ENCODE measurements at places on chromosomes 2 and 18.

- DNase-seq: peak; percentile 7
Measured at GRCh38 chr18:67771271-67771670, 254.8 kb upstream of the DSEL start.

DNA sequence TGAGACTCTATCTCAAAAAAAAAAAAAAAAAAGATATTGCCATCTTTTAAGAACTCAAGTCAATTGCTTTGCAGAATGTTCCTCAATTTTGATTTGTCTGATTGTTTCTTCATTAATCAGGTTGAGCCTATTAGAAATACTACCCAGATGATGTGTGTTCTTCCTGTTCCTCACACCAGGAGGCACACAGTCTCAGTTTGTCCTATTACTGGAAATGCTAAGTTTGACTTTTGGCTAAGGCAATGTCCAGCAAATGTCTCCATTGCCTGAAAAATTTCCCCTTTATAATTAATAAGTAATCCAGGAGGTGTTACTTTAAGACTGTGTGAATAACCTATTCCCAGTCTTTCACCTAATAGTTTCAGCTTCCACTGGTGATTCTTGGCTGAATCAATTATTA lies 28.4 kb downstream of the BOLA3 start:
- no peak for DNase-seq

DNA sequence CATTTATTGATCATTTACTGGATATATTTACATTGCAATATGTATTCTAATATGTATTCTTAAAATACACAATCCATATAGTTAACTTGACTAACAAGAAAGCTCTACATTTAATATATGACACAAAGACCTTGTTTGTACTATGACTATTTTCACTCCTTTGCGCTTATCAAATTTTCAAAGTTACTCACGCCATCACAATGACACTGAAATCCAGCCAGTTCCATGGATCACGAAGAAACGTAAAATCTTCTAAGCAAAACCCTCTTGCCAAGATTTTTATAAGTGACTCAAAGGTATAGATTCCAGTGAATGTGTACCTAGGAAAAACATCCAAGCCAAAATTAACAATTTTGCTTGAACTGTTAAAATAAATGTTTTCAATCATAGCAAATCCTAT lies 39.6 kb downstream of the SCN3A start:
- DNase-seq: no peak

GRCh38 chr2:114259389-114259788 lies 183.1 kb upstream of the DPP10 start:
- DNase-seq: no peak

GRCh38 chr2:158890296-158890905 lies 78.0 kb upstream of the TANC1 start:
- no peak for DNase-seq

- DNase-seq: no peak
Measured at GRCh38 chr18:79523206-79523735, 127.5 kb downstream of the NFATC1 start.

DNA sequence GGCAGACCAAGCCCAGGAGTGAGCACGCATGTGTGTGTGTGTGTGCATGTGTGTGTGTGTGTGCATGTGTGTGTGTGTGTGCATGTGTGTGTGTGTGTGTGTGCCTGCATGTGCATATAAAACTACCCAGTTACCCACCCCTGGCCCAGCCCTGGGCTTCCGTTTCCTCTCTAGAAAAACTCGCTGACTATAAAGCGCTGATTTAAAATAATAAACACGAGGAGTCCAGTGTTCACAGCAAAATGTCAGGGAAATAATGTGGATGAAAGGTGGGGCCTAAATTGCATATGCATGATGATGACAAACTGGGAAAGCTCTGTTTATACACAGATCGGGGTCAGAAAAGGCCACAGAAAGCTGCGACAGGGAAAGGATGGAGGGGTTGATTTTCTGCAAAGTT lies 7.5 kb downstream of the ADCY3 start:
- DNase-seq: no peak

DNA sequence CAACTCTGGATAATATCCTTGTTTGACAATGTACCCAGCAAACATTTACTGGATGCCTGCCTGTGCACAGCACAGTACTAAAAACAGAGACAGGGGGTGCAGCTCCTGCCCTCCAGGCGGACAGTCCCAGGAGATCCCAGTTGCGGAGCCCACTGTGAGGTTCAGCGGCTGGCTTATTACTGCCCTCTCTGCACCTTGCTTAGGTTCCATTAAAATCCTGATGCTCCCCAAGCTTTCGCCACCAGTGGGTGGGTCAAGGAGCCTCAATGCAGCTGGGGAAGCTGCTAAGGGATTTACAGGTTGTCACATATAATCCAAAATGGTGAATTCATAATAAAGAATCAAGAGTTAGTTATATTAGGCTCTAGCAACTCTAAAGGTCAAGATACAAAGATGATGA lies 38.3 kb downstream of the CRACDL start:
- no peak for DNase-seq

- DNase-seq: no peak
Measured at GRCh38 chr18:22311301-22311700, 106.4 kb downstream of the CTAGE1 start.

DNA sequence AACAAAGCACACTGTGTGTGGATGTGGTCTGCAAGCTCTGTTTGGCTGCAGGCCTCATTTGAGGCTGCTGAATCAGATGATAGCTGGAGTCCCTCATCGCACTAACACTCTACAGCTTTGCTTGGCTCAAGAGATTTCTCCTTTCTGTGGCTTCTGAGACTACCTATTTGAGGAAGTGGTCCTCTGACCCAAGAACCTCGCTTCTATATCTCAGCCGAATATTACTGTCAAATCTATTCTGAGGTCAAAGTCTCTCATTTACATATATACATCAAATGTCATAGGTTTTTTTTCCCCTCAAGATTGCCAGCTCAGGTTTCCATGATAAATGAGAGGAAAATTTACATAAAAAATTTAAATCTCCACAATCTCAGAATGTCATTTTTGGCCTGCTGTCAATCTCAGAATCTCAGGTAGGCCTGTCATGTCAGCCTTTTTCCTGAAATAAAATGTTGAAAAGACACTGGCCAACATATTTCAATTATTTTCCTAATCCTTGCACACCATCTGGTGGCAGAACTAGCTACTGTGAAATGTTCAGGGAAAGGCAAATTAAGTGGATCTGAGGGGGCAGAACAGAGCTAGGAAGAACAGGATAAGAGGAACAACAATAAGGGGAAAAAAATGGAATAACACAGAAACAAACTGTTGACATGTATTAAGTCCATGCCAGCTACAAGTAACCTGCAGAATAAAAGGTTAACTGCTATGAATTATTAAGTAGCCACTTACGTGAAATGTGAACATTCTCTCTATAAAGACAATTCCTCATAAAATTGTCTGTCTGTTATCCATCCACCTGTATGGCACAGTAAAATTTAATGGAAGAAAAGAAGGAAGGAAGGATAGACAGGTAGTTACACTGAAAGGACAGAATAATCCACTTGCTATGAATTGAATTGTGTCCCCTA lies 39.3 kb downstream of the AP1S3 start:
- DNase-seq: peak; percentile 22

DNA sequence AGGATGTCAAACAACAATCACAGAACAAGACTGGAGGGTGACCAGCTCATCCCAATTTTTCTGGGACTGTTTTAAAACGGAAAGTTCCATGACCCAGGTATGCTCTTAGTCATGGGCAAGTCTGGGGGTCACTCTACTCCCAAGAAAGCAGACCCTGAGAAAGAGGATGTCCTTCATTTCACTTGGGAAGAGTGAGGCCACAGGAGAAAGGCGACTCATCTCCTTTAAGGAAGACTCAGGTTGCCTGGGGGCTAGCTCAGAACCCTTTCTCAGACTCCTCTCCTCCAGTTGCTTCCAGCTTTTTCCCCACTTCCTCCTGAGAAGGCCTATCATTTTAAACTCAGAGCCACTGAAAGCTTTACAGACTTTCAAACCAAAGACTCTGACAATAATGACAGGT lies 9.3 kb downstream of the RNF152 start:
- DNase-seq: no peak

- DNase-seq: no peak
Measured at GRCh38 chr2:233830111-233830802, 24.1 kb downstream of the HJURP start.

- DNase-seq: peak; percentile 66
Measured at GRCh38 chr2:105737980-105738657, 6.6 kb upstream of the NCK2 start.

GRCh38 chr2:73582364-73582763 lies 59.9 kb downstream of the NAT8 start:
- no peak for DNase-seq

- DNase-seq: peak; percentile 54
Measured at GRCh38 chr2:64448041-64448426, 5.9 kb upstream of the LGALSL start.

DNA sequence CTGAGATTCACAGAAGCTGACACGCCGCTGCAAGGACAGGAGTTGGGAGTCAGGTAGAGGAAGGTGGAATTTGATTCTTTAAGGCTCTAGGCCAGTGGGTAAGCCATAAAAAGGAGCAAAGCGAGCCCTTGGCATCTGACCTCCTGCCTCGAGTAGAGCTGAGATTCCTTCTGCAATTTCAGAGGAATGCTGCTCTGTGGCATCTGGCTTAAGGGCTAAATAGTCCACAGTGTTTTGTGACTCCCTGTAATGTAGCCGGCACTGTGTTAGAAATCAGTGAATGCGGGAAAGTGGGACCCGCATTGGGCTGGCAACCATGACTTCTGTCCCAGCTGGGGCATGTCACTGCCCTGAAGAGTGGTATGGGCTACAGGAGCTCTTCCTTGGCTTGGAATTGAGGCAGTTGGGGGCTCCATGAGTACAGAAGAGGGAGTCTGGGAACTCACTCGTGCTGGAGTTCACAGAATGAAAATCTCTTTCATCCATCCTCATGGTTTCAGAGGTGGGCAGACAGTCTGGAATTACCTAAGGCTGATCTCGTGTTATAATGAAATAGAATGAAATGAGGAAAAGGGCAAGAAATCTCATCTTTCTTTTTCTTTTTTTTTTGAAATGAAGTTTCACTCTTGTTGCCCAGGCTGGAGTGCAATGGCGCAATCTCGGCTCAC lies 12.7 kb upstream of the MYCN start:
- no peak for DNase-seq

DNA sequence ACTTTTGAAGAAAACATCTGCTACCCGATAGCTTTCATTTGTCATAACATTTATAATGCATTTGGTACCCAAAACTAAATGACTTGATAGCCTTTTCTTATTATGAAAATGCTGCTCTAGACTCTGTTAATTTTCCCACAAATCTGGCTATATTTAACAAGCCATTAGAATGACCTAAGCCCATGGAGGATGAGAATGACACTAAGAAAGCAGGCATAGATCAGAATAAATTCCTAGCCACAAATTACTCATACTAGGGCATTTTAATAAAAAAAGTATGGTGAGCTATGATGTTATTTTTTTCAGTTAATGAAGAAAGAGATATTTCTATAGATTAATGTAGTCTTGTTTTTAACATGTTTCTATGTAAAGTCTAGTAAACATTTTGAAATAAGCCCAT lies 1728.3 kb downstream of the SUCLG1 start:
- no peak for DNase-seq

DNA sequence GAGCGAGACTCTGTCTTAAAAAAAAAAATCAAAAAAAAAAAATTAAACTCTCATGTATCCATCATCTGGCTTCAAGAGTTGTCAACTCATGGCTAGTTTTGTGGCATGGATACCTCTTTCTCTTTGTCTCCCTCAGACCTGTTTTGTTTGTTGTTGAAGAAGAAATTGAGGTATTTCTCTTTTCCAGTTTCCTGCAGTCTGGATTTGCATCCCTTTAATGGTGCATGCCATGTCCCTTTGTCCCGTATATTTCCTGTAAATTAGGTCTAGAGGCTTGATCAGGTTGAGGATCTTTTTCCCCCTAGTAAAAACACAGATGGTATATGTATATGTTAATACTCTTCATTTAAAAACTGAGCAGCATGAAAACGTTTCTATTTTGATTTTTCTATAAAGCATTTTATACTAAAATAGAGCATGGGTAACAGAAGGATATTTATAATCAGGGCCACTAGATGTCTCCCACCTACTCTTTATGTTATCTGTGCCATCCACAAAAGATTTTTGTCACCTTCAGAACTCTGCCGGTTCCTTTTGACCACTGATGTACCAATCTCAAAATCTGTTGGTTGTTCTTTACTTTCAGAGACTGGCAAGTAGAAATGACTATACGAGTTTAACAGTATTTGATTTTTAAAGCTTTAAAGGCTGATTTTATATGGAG lies 80.1 kb downstream of the GALNT1 start:
- no peak for DNase-seq

- DNase-seq: no peak
Measured at GRCh38 chr2:197879812-197880408, 75.5 kb downstream of the PLCL1 start.

DNA sequence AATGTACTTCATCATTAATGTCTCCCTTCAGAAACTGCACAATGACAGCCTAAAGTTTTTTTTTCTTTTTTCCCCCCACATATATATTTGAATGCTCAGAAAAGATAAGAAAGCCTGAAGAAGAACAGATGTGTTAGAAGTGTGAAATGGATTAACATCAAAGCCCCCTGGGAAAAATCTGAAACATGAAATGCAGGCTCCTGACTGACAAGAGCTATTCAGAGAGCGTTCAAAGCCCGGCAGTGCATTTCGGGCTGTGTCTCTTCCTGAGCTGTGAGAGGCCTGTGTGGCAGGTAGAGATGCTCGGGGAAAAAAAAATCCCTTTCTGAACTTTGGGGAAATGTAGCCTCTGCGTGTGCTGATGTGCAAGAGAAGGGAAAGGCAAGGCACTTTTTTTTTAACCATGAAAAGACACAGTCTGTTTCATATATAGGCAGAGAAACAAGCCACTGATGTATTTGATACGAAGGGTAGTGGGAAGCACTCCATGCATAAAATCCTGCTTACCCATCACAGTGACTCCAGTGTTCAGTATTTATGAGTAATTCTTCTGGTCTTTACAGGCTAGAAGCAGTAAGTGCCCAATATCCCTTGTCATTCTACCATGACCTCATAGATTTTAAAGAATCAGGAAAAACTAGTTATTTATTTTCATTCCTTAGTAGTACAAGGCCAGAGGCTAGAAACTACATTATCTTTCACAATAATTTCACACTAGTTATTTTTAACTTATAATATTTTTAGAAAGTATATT lies 1574.2 kb upstream of the PIK3C3 start:
- no peak for DNase-seq

GRCh38 chr2:159561242-159561641 lies 55.1 kb downstream of the BAZ2B start:
- no peak for DNase-seq

DNA sequence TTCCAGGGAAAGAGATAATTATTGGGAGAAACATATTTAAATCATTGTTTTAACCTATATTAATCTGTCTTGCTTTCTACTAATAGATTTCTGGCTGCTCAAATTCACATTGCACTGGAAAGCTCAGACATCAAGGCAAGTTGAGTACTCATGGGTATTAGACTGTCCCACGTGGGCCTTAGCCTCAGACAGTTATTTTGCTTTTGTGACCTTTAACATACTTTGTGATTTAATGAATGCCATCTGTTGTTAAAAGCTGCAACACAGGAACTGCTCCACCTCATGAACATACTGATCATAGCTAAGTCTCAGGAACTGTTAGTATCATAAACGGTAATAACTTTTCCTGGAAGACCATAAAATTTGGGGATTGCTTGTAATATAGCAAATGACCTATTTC lies 2.7 kb upstream of the LCT start:
- no peak for DNase-seq
